Spleen (tissue), 13 donors: ENCODE measurements at places on chromosomes 13 and 19. TPM values are rescaled to one million over a fixed set of nuclear protein-coding genes. Genes with fewer than 3 reads are reported as not detected.

- no peak for DNase-seq
These were observed 24.6 kb downstream of the LMO7 start for GRCh38 chr13:75660694-75661093.

DNA sequence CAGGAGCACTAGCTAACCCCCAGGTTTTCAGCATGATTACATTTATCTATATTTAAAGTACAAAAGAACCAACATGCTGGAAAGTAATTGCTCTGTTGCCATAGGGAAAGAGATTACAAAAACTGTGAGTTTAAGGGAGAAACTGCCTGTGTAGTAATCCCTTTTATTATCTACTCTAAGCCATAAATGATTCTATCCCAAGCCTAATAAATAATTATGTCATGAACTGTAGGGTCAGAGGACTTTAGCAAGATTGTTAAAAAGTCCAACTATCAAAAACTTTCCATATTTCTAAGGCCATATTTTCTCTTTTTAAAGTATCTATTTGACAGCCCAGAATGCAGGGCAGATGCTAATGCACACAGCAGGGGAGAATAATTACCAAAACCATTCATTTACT, 573.8 kb upstream of the MIR17HG start:
- DNase-seq = no peak

GRCh38 chr19:273393-273792, 17.8 kb downstream of the PLPP2 start:
- DNase-seq = no peak

- no peak for DNase-seq
These were observed 345.3 kb downstream of the SLITRK1 start for GRCh38 chr13:83536941-83537340.

- DNase-seq = no peak
These were observed 29.4 kb downstream of the DNAJC3 start for GRCh38 chr13:95706356-95706755.

GRCh38 chr19:291561-292280, 518 bp upstream of the PLPP2 start:
- no peak for DNase-seq

GRCh38 chr19:38291855-38292254, 12.2 kb upstream of the C19orf33 start:
- no peak for DNase-seq

The ZNF665 gene
- 3.6 TPM for total RNA-seq
